ENCODE measurements at places on chromosomes 13 and 19. TPM values are rescaled to one million over a fixed set of nuclear protein-coding genes. Genes with fewer than 3 reads are reported as not detected.

Gene MICU2
- 41.9 TPM for total RNA-seq

Gene CCDC159
- 11.1 TPM for total RNA-seq

Gene GDF15
- total RNA-seq: 123 TPM

Gene SPRED3
- total RNA-seq: 0.13 TPM

Gene EFNA2
- total RNA-seq: not detected

Gene SPTBN4
- 1.8 TPM for total RNA-seq

Gene LSM4
- total RNA-seq: 260 TPM

Gene IL11
- 1.3 TPM for total RNA-seq

Gene STOML3
- total RNA-seq: not detected

Gene MEIS3
- total RNA-seq: 8.7 TPM

Gene PAK4
- total RNA-seq: 6.8 TPM

Gene ZIC5
- total RNA-seq: not detected

Gene ZNF772
- 11.8 TPM for total RNA-seq

DNA sequence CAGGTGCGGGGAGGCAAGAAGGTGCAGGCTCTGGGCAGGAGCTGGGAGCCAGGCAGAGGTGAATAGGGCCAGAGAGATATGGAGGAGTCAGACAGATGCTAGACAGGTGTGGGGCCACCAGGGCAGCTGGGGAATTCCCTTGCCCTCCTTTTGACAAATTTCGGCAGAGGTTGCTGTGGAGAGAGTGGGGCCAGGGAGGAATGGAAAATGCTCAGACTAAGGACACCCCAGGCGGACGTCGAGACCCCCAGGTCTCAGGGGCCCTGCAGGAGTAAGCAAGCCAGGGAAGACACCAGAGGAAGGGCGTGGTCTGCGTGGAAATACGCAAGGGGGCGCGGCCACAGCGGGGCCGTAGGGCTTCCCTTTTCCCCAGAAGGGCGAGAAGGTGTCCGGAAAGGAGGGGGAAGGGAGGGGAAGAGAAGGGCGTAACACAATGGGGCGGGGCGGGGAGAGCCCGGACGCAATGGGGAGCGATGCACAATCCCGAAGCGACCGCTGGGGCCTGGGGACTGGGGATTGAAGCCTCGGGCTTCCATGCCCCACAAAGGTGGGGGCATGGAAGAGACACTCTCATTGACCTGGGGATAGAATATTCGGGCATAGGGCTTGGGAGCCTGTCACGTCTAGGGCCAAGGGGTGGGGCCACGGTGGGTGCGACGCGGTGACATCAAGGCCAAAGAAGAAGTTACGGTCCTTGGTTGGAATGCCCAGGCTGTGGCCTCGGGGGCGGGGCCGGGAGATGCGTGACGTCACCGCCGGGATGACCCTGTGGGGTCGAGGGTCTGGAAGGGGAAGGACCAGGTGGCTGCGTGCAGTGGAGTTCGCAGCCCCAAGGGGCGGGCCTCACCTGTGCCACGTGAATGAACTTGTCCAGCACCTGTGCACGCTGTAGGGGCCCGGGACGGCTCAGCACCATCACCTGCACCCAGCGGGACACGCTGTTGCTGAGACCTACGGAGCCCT is 8.2 kb downstream of the RASGRP4 start:
- peak; percentile 32 for DNase-seq

DNA sequence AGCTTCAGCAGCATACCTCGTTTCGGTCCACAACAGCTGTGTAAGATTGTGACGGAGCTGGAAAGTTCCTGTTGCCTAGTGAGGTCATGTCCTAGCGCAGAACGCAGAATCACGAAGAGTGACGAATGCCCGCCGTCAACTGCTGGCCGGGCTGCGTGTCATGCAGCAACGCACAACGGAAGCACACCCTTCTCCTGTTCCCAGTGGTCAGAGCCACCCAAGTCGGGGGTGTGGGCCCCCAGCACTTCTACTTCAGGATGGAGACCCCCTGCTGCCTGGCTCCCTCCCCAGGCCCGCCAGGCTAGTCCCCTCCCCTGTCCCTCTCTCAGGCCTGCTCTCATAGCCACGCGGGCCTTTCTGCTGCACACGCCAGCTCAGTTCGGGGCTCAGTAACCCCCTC is 25.9 kb downstream of the C2CD4C start:
- no peak for DNase-seq

- DNase-seq: peak; percentile 35
Measured at GRCh38 chr19:33905937-33906577, 109.4 kb downstream of the KCTD15 start.

- DNase-seq: no peak
Measured at GRCh38 chr13:19664481-19665230, 31.2 kb downstream of the MPHOSPH8 start.

DNA sequence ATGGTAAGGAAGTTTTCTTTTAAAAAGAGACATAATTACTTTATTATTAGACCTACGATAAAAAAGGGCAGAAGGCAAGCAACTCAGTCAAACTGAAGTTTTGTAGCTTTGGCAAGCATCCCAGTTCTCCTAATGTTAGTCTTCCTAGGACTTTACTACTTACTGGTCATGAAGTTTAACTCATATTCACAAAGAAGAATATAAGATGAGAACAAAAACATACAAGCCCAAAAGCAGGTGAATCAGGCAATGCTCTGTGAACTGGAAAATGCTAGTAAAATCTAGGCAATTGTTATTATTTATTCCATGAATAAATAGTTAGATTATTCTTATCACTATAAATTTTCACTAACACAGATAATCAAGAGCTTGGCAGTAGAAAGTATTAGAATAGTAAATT is 85.0 kb downstream of the MIPEP start:
- no peak for DNase-seq

DNA sequence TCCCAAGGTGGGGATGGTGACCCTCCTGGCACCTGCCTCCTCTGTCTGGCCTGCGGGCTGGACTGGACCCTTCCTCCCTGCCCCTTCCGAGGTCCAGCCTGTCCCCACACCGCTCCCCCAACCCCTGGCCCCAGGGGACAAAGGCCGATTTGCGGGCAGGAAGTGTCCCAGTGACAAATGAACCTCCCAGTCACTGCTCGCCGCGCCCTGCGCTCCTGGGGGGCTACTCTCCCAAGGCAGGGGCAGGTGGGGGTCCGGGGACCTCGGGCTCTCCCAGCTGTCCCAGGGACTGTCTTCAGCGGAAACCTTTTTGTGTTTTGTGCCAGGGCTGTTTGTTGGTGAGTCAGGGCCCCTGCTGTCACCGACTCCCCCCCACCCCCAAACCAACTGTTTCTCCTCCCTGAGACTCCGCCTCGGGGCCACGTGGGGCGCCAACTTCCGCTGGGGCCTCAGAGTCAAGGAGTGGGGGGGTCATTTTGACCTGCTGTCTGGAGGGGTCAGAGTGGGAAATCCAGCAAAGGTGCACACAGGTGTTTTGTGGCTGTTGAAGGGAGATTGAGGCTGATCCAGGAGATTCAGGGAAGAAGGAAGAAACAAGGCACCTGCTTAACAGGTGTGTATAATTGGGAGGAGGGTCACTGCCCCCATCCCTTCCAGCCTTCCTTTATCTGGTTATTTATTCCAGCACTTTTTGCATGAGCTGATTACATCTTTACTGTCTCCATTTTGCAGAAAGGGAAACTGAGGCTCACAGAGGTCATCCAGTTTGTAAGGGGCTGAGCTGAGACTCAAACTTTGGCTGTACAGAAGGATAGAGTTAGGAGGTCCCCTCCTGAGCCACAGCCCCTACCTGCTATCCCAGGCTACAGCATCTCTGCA is 831 bp downstream of the PGPEP1 start:
- DNase-seq: no peak

DNA sequence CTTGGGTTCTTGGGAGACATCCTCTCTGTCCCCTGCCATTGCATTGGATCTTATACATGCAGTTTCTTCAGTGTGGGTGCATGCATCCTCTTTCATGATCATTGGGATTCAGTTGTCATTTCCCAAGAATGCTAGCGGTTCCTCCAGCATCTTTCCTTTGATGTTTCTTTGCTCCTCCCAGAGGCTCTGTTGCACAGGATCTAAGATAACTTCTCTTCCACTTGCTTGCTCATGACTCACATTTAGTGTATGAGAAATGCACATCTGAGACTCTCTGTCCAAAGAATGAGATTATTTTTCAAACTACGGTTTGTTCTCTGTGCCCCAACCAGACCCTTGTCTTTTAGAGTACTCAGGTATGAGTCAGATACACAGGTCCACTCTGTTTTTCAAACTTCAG is 197.1 kb downstream of the NDFIP2 start:
- peak; percentile 34 for DNase-seq

DNA sequence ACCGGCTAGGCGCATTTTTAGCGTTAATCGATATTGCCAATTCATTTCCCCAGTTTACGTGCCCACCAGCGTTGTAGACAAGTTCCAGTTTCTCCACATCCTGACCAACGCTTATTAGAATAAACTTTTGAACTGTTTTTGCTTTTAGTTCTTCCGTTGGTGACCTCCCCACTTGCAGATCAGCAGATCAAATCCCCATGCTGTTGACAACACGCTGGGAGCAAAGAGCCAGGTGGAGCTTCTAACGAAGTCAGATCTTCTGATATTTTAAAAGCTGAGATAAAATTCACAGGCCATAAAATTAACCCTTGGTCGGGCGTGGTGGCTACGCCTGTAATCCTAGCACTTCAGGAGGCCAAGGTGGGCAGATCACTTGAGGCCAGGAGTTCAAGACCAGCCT is 21.2 kb downstream of the RCN3 start:
- no peak for DNase-seq

DNA sequence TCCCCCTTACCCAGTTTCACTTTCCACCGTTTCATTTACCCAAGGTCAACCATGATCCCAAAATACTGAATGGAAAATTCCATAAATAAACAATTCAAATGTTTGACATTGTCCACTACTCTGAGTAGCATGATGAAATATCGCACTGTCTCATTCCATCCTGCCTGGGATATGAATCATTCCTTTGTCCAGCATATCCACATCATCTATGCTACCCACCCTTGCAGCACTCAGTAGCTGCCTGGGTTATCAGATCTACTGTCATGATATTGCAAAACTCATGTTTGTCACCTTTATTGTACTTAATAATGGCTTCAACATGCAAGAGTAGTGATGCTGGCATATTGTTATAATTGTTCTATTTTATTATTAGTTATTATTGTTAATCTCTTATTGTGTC is 263.9 kb upstream of the NBEA start:
- peak; percentile 82 for DNase-seq

- DNase-seq: no peak
Measured at GRCh38 chr13:97352815-97353214, 81.2 kb upstream of the RAP2A start.

DNA sequence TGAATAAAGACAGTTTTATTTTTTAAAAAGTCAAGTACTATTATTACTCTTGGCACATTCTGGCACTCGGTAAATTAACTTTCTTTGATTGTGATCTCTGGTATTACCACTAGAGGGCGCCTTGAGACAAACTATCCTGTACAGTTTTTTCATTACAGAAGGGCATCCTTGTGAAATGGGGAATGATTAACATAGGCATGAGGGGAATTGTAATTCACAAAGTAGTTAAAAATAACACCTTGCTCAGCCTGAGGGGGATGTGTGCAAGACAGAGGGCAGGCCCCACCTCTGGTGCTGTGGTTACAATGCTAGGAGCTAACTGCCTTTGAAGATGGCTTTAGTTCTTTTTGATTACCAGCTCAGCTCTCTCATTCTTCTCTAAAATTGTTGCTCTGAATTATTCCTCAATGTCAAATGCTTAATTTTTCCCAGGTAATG is 24.2 kb upstream of the C1QTNF9B start:
- DNase-seq: peak; percentile 66

- no peak for DNase-seq
Measured at GRCh38 chr13:30477346-30478195, 11.8 kb upstream of the HMGB1 start.

DNA sequence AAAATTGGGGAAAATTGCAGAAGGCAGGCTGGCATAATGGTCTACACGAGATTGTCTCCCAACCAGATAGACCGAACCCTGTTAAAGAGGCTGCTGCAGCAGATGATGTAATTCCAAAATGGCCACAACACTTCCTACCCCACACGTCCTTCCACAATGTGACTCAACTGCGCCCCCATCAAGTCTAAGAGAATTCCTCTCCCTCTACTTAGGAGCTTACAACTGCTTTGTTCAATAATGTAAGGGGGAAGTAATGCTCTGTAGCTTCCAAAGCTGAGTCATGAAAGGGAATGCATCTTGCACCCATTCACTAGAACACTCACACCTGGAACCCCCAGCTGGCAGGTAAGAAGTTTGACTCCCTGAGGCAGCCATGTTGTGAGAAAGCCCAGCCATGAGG is 117.8 kb upstream of the IRS2 start:
- DNase-seq: peak; percentile 59

GRCh38 chr13:27659145-27659865 is 37.6 kb downstream of the POLR1D start:
- no peak for DNase-seq

DNA sequence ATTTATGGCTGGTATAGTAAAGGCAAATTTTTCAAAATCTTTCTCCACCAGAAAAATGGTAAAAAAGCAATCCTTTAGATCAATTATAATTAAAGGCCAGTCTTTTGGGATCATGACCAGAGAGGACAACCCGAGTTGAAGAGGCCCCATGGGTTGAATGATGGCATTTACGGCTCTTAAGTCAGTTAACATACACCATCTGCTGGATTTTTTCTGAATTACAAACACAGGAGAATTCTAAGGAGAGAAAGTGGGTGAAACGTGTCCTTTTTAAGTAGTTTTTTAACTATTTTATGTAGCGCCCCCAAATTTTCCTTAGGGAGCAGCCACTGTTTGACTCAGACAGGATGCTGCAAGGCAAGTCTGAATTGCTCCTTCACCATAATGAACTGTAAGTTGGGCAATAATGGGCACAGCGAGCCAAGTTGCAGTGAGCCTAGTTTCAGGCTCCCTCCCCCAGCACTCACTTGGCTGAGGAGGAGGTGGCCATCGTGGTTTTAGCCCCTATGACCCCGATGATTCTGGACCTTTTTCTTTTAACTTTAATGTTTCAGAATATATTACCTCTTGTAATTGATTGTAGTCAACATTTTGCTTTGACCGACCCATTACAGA is 13.6 kb upstream of the ZNF611 start:
- DNase-seq: peak; percentile 22

DNA sequence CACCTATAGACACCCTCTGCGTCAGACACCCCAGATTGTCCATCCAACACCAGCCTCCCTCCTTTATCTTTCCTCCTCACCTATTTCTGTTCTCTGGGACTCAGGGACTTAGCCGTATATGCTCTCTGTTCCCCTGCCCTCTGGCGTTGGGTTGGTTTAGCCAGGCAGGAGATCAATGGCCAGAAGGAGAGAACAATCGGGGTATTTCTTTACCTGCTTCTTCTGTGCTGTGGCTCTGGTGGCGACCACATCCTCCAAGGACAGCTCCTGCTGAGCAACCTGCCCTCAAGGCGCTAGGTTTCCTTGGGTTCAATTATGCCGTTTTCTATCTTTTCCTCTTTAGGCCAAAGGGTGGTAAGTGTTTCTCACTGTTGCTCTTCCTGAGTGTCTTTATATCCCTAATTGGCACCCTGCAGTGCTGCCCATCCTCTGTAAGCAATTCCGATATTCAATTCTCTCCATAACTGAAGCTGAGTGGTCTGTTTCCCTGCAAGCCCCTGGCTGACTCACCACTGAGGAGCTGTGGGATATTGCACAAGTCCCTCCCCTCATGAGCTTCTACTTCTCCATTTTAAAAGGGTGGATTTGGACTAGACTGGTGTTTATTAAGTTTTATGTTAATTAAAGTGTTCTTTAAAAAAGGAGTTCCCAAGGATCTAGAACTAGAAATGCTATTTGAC is 63.7 kb upstream of the TMTC4 start:
- no peak for DNase-seq

- DNase-seq: peak; percentile 43
Measured at GRCh38 chr13:76014406-76015318, 378.5 kb downstream of the LMO7 start.

- DNase-seq: no peak
Measured at GRCh38 chr19:29371251-29372090, 154.3 kb upstream of the VSTM2B start.

- DNase-seq: no peak
Measured at GRCh38 chr19:11964496-11964857, 363 bp upstream of the ZNF763 start.
